ENCODE measurements at places on chromosomes 2 and 18.

DNA sequence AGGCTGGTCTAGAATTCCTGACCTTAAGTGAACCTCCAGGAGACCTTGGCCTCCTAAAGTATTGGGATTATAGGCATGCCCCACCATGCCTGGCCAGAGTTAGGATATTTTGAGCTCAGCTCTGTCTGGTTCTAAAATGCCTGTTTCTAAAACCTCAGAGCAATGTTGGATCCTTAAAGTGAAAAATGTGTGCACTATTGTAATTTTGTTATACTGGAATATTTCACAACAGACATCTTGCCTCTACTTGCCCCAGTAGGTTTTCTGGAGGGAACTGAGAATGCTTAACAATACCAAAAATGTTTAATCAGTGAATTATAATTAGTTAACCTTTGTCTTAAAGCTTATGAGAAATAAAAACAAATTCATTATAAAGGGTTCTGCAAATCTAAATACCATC is 144.6 kb upstream of the CCDC195 start:
- DNase-seq = no peak

DNA sequence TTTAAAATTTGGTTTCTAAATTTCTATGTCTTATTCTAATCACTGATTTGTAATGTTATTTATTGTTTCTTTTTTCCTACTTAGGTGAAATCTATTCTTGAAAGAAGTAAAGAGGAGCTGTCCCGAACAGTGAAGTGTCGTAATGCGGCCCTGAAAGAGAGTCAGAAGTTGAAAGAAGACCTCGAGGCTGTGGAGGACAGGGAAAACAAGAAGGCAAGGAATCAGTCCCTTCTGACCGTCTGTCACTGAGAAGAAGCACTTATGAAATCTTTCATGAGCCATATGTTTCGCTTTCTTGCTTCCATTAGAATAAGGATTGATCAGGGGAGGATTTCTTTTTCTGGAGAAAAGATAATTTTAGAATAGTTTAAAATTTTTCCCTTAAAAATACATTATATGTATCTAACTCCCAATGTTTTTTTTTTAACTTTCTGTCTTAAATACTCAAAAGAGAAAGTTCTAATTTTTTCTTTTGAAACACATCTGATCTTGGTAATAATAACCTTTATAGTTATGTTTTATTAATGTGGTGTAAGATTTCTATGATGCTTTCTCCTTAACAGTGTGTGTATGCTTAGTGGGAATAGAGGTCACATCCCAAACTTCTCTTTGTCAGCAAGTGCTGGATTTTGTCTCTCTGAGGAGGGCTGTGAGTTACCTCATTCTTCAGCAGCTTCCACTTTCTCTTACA is 79.0 kb downstream of the CCDC150 start:
- no peak for DNase-seq

DNA sequence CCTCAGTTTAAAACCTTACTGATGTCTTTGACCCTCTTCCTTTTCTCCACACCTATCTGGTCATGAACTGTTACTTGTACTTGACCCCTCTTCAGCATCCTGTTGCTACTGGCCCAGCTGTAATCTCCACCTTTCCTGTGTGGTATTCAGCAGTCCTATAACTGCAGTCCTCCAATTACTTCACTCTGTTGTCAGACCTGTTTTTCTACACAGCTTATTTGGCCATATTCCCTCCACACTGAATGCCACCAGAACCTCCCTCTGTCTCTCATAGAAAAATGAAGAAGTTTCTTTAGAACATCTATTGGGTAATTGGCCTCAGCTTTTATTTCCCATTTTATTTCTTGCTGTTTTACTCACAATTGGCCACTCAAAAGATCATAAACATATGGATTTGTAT is 155.4 kb downstream of the ASXL3 start:
- no peak for DNase-seq

- DNase-seq = no peak
These were observed 203.3 kb upstream of the SPOPL start for GRCh38 chr2:138298120-138298814.

- no peak for DNase-seq
These were observed 27.1 kb downstream of the HDLBP start for GRCh38 chr2:241288324-241288888.

DNA sequence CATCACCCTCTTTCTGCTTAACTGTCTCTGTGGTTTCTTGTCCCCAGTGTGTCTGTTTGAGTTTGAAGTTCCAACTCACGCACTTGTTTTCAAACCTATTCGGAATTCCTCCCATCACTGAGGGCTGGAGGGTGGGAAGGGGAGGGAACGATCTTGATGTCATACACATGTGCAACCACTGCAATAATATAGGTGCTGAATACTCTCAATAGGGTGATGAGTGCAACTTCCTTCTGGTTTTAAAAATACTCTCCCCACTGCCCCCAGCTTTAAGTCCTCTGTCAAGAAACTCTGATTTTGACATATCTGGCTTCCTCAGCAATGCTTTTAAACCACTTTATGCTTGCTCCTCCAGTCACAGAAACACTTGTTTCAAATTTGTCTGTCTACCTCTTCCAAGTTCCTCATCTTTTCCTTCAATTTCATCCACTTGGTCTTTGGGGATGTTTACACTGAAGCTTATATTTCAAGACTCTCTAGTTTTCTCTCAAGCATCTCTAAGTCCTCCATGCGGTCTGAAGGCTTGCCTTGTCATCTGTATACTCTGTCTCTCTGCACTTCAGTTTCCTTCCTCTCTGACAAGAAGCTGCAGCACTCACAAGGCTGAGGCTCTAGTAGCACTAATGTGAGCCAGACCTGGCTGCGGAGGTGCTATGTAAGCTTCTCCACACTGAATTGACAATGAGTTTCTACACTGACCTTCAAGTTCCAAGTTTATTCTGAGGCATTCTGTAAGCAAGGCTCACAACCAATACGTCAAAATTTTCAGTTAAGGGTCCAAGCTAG is 422.3 kb downstream of the ZEB2 start:
- DNase-seq = no peak
